ENCODE measurements at places on chromosomes 7 and 10.

- no peak for DNase-seq
Observed at GRCh38 chr7:5421714-5422395, 1.8 kb downstream of the TNRC18 start.

DNA sequence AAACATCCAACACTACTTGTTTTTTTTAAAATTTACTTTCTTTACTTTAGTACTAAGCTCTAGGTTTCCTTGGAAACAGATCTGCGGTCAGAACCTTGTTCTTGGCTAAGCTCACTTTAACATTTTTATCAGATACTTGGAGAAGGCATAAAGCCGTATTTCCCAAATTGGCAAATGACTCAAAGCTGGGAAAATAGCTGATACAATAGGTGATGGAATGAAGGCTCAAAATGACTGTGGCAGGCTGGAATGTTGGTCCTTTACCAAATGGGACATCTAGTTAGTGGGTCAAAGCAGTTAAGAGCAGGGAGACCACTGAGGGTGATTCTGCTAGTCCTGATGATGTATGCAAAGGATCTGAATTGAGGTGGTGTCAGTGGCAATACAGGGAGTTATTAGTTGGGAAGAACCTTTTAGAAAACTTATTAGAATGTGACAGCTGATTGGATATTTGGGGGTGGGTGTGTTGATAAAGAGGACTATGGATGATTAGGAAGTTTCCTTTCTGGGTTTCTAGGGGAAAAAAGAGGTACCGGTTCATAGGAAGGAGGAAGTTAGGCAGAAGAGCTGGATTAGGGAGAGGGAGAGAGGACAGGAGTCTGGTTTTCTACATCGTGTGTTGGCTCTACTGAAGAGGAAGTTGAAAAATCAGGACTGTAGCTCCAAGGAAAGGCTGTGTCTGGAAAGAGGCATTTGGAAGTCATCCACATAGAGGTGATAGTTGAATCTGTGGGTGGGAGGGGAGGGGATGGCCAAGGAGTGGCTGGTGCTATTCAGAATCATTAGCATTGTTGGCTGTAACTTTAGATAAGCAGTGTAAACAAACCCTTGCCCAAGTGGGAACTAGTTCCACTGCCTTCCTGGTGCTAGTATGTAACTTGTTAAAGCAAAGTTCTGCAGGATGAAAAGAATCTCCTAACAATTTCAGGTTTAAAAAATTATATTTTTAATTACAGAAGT, 13.1 kb downstream of the PLCE1 start:
- no peak for DNase-seq

GRCh38 chr10:104045151-104046089, 40.3 kb downstream of the COL17A1 start:
- DNase-seq, result no peak

- no peak for DNase-seq
Observed at GRCh38 chr7:131604841-131605279, 48.4 kb upstream of the PODXL start.

- DNase-seq, result no peak
Observed at GRCh38 chr10:23096802-23097549, 1.6 kb downstream of the MSRB2 start.

DNA sequence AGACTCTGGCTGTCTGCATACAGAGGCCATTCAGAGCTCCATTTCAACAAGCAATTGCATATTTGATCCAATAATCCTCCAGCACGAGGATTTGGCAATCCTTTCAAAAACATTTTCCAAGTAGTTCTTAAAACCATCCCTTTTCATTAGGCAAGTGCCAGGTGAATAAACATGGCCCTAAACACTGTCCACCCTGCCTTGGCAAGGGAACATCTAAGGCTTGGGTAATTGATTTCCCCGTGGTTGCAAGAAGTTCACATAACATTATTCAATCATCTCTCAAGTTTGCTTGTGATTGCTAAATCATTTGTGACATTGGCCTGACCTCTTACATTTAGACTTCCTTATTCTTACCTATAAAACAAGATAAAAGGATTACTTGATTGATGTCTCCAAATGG, 175.2 kb downstream of the CTTNBP2 start:
- no peak for DNase-seq

GRCh38 chr10:18271491-18271890, 131.3 kb downstream of the CACNB2 start:
- no peak for DNase-seq

- DNase-seq, result no peak
Observed at GRCh38 chr7:1210979-1211608, 21.6 kb upstream of the UNCX start.

GRCh38 chr10:121338206-121338980, 259.9 kb downstream of the FGFR2 start:
- DNase-seq, result no peak

- DNase-seq, result no peak
Observed at GRCh38 chr10:62121187-62121530, 147.5 kb downstream of the RTKN2 start.

DNA sequence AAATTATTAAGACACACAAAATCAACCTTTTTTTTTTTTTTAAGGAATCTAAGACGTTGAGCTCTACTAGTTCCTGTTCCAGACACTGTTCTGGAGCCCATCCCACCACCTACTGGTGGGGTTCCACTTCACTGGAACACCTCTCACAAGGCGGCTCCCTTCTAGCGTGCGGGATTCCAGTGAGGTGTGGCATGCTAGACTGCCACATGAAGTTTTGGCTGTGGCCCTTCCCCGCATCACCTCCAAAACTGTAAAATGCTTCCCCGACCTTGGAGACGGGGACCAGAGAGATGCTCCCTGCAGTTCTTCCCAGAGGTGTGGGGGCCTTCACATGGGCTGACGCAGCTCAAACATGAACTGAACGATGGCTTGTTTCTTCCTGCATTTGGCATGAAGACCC, 12.6 kb downstream of the FAM53B start:
- DNase-seq, result no peak

DNA sequence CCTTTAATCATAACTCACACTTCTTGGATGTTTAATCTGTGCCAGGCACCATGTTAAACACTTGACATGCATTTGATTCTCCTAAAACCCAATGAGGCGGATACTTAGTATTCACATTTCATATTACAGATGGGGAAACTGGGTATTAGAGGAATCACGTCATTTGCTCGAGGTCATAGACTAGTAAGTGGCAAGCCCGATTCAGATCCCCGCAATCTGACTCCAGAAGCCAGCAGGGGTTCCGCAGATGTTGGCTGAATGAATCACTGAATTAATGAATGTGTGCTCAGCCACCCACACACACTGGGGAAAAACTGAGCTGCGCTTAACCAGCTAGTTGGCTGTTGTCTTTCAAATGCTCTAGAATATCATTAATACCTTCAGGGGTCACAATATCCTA, 22.5 kb upstream of the ENO4 start:
- no peak for DNase-seq

DNA sequence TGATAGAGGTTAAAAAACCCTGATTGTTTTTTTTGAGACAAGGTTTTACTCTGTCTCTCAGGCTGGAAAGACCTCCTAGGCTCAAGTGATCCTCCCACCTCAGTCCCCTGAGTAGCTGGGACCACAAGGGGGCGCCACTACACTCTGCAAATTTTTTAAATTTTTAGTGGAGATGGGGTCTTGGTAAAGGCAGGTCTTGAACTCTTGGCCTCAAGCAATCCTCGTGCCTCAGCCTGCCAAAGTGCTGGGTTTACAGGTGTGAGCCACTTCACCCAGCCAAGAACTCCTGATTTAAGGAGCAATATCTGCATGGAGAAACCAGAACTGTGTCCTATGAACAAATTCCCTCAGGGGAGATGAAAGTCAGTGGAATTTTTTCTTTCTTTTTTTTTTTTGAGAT, 7.3 kb upstream of the KLHDC10 start:
- peak; percentile 69 for DNase-seq

DNA sequence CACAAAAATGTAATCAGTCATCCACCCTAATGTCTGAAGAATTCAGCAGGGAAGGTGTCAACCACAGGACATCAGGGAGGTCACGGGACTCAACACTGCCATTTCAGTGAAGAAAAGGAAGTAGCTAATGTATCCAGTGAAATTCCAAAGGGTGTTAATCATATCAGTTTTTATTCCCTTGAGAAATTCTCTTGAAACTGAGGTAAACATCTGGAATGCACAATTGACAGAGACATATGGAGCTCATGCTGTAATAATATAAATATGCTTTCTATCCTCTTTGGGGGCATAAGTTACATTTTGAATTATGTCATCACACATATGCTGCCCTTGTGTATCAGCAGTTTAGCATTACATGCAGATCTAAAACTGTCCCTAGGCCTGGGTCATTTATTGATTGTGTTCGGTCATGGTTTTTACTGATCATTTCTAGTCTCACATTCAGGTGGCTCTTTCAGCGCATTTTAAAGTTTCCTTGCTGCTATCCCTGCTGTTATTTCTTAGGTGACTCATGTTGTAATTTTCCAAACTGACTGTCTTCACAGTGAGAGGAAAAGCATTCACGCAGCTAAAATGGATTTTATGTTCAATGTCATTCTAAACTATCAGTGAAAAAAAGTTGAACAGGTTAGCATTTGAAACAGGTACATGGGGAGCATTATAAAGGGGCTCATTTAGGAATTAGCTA, 273.9 kb downstream of the TSPAN12 start:
- DNase-seq, result no peak

GRCh38 chr7:131370523-131370968, 42.9 kb downstream of the MKLN1 start:
- peak; percentile 32 for DNase-seq

- no peak for DNase-seq
Observed at GRCh38 chr7:53607961-53608360, 572.5 kb downstream of the POM121L12 start.

- no peak for DNase-seq
Observed at GRCh38 chr7:108009873-108010272, 6.9 kb upstream of the LAMB1 start.

DNA sequence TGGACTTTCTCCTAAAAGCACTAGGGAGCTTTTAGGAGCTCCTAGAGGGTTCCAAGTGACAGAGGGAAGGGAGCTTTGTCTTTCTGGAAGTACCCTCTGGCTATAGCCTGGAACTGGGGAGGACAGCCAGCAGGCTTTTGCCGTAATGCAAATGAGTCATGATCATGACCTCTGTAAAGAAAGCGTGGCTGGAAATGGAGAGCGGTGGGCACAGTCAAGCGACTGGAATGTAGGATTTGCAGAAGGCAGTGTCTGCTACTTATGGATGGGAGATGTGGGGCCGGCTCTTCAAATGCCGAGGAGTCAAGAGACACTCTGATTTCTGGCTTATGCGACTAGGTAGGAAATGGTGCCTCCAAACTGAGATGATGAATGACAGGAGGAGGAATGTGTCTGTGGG, 34.6 kb upstream of the PLPP4 start:
- DNase-seq, result no peak

Data from thymus (tissue), 14 donors.